Activated CD4-positive, alpha-beta memory T cell treated with anti-CD3 and anti-CD28 coated beads for 36 hours (primary cell): ENCODE measurements at places on chromosomes 3 and 15. TPM values are rescaled to one million over a fixed set of nuclear protein-coding genes. Genes with fewer than 3 reads are reported as not detected.

GRCh38 chr15:39801641-39802309 is 19.1 kb upstream of the FSIP1 start:
- H3K27ac ChIP-seq: no peak overlapping the region
- H3K4me3 ChIP-seq: no peak overlapping the region
- H3K27me3 ChIP-seq: peaks cover 18% of the 10 kb centered on the region
- no peaks in the 10 kb centered on the region for H3K36me3 ChIP-seq
- no peaks in the 10 kb centered on the region for H3K4me1 ChIP-seq

GRCh38 chr3:195129644-195130492 is 141.1 kb downstream of the XXYLT1 start:
- H3K4me3 ChIP-seq: peak overlapping the region; percentile 69
- no peaks in the 10 kb centered on the region for H3K36me3 ChIP-seq
- peaks cover 53% of the 10 kb centered on the region for H3K4me1 ChIP-seq
- peak overlapping the region; percentile 68 for H3K27ac ChIP-seq
- H3K27me3 ChIP-seq: no peaks in the 10 kb centered on the region

DNA sequence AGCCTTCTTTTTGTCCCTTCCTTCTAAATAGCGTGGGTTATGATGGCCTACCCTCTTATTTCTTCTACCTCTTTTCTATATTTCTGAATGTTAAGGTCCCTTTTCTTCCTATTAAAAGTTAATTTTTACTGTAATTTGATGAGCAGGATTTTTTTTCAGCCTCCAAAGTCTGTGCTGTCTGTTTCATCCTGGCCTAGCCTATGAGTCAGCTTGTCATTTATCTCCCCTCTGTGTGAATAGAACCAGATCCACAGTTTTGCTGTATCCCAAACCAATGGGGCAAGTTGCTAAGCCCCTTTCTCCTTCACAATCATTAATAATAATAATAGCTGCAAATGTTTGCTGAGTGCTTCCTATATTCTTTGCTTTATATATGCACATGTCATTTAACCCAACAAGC is 18.1 kb upstream of the C3orf38 start:
- DNase-seq: no peak
- no peak overlapping the region for H3K27ac ChIP-seq
- H3K4me1 ChIP-seq: peaks cover 18% of the 10 kb centered on the region
- H3K27me3 ChIP-seq: no peaks in the 10 kb centered on the region
- peaks cover 15% of the 10 kb centered on the region for H3K36me3 ChIP-seq

DNA sequence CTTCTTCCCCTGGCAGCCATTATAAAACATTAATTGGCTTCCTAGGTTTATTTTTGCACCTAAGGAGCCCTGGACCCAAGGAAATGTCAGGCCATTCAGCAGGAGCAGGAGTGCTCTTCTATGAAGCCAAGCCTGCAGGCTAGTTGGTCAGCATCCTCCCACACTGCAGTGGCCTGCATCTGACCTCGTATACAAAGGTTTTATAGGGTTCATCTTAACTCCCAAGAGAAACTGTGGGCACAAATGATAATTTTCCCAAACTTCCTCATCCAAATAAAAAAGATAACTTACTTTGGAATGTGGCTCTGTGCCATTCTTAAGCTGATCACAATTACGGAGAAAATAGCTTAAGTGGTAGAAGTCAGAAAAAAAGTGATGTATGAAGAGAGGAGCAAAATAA is 19.4 kb downstream of the PLSCR1 start:
- no peaks in the 10 kb centered on the region for H3K27me3 ChIP-seq
- no peak for DNase-seq
- H3K27ac ChIP-seq: no peak overlapping the region
- H3K4me3 ChIP-seq: no peak overlapping the region
- peaks cover under 1% of the 10 kb centered on the region for H3K4me1 ChIP-seq

- DNase-seq: no peak
- H3K27me3 ChIP-seq: no peaks in the 10 kb centered on the region
- no peaks in the 10 kb centered on the region for H3K4me1 ChIP-seq
- H3K4me3 ChIP-seq: no peak overlapping the region
- H3K36me3 ChIP-seq: no peaks in the 10 kb centered on the region
These were observed 427.5 kb downstream of the VGLL3 start for GRCh38 chr3:86563400-86563970.

DNA sequence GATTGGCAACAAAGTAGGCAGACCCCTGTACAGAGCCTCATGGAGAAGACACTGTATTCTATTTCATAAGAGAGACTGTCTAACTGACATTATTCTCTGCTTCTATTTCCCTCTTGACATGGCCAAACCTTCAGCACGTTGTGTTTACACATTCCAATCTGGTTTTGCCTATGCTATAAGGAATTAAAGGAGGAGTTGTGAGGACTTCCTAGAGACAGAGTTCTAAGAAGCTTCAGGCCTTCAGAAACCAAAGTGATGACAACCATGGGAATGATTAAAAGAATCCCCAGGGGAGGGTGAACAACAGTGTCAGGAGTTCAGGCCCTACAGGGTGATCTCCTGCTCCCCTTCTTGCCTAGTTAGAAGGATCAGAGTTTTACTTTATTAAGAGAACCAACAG is 44.9 kb upstream of the CAPN7 start:
- H3K4me1 ChIP-seq: peaks cover 7% of the 10 kb centered on the region
- H3K27me3 ChIP-seq: peaks cover 4% of the 10 kb centered on the region
- no peak overlapping the region for H3K4me3 ChIP-seq
- H3K27ac ChIP-seq: no peak overlapping the region

DNA sequence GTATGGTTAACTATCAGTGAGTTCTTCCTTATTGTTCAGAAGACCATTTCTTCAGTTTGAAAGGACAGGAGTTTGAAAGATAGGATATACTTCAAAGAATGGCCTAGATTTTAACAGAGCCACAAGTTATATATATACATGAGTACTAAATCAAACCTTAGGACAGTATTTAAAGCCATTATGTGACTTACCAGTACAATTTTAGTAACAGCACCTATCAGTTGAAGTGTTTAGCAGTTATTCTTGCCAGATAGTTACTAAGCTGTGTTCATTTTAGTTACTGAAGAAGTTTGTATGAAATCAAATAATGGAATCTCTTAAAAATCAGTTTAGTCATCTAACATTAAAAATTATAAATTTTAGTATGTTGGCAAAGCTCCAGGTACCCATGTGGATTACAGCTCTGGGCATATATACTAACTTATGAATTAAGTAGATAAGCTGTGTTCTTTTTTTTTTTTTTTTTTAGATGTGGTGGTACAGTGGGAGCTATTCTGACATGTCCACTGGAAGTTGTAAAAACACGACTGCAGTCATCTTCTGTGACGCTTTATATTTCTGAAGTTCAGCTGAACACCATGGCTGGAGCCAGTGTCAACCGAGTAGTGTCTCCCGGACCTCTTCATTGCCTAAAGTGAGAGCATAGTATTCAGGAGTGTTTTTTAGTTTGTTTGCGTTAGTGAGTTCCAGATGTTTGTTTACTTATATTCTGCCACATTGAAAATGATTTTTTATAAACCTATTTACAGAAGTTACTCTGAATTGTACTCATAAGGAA is 14.6 kb downstream of the SLC25A36 start:
- H3K27ac ChIP-seq: no peak overlapping the region
- H3K27me3 ChIP-seq: no peaks in the 10 kb centered on the region
- no peak overlapping the region for H3K4me3 ChIP-seq
- H3K36me3 ChIP-seq: peaks cover 5% of the 10 kb centered on the region
- DNase-seq: no peak

- no peaks in the 10 kb centered on the region for H3K4me1 ChIP-seq
- no peaks in the 10 kb centered on the region for H3K36me3 ChIP-seq
- H3K27me3 ChIP-seq: no peaks in the 10 kb centered on the region
- DNase-seq: no peak
These were observed 255.1 kb upstream of the CMC1 start for GRCh38 chr3:27986234-27986879.

GRCh38 chr3:4351164-4351855 is 48.1 kb downstream of the SETMAR start:
- H3K36me3 ChIP-seq: peaks cover 1% of the 10 kb centered on the region
- H3K4me3 ChIP-seq: peak overlapping the region; percentile 67
- peaks cover 21% of the 10 kb centered on the region for H3K4me1 ChIP-seq
- no peaks in the 10 kb centered on the region for H3K27me3 ChIP-seq
- peak; percentile 51 for DNase-seq

DNA sequence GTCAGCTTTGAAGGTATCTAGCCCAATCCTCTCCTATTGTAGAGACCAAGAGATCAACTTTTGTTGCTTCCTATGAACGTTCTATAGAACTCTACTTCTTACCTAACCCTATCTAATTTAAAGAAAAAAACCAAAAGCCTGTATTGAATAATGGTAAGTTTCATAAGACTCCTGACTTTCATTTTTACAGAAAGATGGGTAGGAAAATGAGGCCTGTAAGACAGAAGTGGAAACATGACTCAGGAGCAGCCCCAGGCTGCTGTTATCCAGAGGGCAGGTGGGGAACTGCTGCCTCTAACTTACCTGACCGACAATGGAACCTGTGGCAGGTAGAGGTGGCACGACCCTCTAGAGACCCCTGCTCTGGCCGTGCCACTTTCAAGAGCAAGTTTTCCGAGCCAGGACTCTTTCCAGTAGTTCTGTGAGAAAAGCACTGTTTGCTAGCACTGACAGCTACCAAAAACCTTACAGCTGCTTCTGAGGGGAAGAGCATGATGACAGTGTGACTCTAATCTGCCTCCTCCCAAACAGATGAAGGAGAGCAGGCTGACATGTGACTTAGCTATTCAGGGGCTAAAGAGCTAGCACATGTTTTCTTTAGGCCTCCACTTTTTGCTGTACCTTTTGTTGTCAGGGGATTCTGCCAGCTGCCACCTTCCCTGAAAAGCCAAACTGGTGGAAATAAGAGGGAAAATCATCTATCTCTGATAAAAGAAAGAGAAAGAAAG is 17.5 kb downstream of the POPDC2 start:
- H3K4me3 ChIP-seq: no peak overlapping the region
- H3K36me3 ChIP-seq: peaks cover 29% of the 10 kb centered on the region
- H3K27ac ChIP-seq: peak overlapping the region; percentile 46
- no peaks in the 10 kb centered on the region for H3K27me3 ChIP-seq

DNA sequence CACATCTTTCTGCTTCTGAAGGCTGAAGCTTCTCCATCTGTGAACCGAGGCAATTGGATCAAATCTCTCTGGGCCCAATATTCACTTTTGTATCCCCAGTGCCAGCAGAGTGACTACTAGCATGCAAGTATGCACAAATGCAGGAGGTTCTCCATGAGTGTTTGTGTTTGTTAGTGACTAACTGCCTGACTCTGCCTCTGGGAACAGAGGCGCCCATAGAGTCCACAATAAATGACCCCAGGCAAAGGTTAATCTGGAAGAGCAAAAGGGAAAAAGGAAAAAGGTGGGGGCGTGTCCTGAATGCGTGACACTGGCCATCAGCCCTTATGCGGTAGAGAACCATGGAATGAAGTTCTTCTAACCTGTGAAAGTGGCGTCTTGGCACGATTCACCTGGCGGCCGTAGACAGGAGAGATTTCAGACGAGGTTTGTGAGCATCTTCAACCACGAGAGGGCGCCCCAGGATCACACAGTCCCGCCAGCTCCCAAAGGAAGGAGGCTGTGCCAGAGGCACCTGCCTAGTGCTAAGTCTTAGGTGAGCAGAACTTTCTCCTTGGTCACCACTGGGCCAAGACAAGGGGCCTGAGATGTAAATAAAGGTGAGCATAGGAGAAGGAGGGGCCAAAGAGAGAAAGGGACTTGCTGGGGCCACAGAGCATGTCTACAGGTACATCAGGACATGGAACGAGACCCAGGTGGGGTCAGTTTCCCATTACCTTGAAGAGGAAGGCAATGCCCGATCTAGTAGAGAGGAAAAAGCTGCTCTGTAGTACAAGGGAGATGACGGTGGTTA is 44.2 kb downstream of the RBPMS2 start:
- H3K36me3 ChIP-seq: no peaks in the 10 kb centered on the region
- no peak overlapping the region for H3K4me3 ChIP-seq
- H3K27ac ChIP-seq: no peak overlapping the region
- peaks cover 1% of the 10 kb centered on the region for H3K27me3 ChIP-seq
- DNase-seq: peak; percentile 91

- H3K27ac ChIP-seq: no peak overlapping the region
- H3K4me3 ChIP-seq: no peak overlapping the region
These were observed 7.7 kb downstream of the SERP1 start for GRCh38 chr3:150538324-150539208.

GRCh38 chr15:79970624-79971434 is at the start of gene BCL2A1:
BCL2A1 (minus strand) TSS chr15:79971196; CDS start chr15:79971119, 77 bp downstream.
- H3K27ac ChIP-seq: peak within 1 kb of the TSS; percentile 99
- H3K4me3 ChIP-seq: peak within 1 kb of the TSS; percentile 96

GRCh38 chr15:50064673-50065072 is 54.4 kb downstream of the ATP8B4 start:
- no peak overlapping the region for H3K27ac ChIP-seq
- H3K4me1 ChIP-seq: peaks cover 8% of the 10 kb centered on the region
- H3K36me3 ChIP-seq: no peaks in the 10 kb centered on the region
- no peak overlapping the region for H3K4me3 ChIP-seq

DNA sequence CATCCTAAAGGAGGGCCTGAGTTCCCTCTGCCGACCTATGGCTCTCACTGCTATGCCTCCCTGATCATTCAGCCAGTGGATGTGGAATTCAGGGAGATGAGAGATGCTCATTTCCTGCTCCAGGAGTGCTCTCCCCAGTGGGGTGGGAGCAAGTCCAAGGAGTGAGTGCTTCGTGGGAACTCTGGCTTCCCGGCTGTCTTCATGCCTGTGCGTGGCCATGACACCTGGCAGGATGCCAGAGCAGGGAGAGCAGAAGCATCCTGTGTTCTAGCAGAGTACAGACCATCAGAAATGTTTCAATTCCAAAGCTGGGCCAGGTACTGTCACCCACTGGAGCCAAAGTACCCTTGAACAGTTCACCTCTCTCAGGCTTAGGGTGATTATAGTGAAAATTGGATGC is 45.1 kb downstream of the APH1B start:
- H3K27me3 ChIP-seq: no peaks in the 10 kb centered on the region
- DNase-seq: no peak
- peaks cover 6% of the 10 kb centered on the region for H3K4me1 ChIP-seq
- H3K27ac ChIP-seq: no peak overlapping the region

FBLN2 gene
- total RNA-seq: not detected

TRAT1 gene
- total RNA-seq: 20.7 TPM

CD96 gene
- 39.0 TPM for total RNA-seq

PAQR9 gene
- not detected for total RNA-seq

WDR72 gene
- not detected for total RNA-seq

MAP2K5 gene
- total RNA-seq: 17.4 TPM

VPS13C gene
- total RNA-seq: 44.6 TPM
